ENCODE measurements at places on chromosomes 7 and 10.

- no peak for DNase-seq
Measured at GRCh38 chr7:150942591-150943452, 35.3 kb downstream of the KCNH2 start.

- no peak for DNase-seq
Measured at GRCh38 chr10:113414543-113414942, 138.3 kb upstream of the HABP2 start.

- DNase-seq: no peak
Measured at GRCh38 chr7:18536486-18536885, 40.9 kb downstream of the HDAC9 start.

GRCh38 chr7:147276783-147277370 is 1160.3 kb downstream of the CNTNAP2 start:
- DNase-seq: peak; percentile 24

DNA sequence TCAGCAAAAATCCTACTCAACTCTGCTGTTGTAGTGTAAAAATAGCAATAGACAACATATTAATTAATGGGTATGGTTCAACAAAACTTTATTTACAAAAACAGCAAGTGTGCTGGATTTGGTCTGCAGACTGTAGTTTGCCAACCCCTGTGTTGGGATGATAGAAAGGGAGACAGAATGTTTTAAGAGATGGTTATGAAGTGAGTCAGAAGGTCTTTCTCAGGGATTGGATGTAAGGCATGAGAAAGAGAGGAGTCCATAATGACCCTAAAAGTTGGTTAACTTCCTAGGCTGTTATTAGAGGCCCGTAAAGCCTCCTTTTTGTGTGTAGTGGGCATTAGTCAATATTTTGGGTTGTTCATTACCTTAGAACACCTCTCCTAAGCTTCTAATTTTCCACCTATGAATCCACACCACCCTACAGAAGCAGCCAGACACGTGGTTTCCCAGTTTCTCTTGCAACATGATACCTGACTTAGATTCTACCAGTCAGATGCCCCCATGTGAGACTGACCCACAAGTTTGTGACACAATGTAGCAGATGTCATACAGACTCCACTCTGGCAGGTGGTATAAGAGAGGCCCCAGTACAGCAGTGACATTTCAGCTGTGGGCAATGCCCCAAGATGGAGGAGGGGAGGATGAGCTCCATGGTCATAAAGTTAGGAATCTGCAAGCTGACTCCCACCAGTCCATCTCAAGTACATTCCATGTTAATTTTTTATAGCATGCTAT is 1015.6 kb downstream of the KCNMA1 start:
- DNase-seq: no peak

GRCh38 chr7:29924684-29925083 is 64.9 kb downstream of the SCRN1 start:
- no peak for DNase-seq

DNA sequence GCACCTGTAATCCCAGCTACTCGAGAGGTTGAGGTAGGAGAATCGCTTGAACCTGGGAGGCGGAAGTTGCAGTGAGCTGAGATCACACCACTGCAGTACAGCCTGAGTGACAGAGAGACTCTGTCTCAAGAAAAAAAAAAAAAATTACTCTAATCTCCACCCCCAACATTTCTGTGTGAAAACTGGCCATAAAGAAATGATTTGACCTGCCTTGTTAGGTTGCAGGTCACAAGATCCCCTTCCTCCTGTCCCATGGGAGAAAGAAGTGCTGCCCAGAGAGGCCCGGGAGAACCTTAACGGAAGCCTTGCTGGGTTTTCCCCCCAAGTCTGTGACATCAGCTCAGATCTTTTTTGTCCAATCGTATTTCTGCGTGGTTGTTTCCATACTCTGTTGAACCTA is 8.7 kb upstream of the CALHM1 start:
- no peak for DNase-seq

- no peak for DNase-seq
Measured at GRCh38 chr10:72421885-72422540, 67.3 kb upstream of the DNAJB12 start.

GRCh38 chr7:138075350-138075749 is 909 bp upstream of the AKR1D1 start:
- no peak for DNase-seq

- DNase-seq: no peak
Measured at GRCh38 chr7:55558962-55559920, 13.1 kb downstream of the VOPP1 start.

GRCh38 chr10:77424257-77424656 is 213.4 kb downstream of the KCNMA1 start:
- no peak for DNase-seq

DNA sequence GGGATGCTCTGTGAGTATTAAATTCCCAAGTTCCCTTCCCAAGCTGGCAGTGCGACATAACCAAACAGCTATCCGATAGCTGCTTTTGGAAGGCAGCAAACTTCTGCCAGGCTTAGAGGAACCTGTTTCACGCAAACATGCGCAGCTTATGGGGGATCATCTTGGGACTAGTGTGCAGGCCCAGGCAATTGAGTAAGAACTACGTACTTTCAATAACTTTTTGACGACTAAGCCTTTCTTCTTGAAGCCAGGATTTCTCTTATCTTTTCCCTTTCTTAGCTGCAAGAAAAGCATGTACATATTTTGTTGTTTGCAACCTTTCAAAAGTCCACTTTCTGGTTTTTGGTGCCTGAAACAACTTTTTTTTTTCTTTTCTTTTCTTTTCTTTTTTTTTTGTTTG is 28.7 kb upstream of the SEPHS1 start:
- no peak for DNase-seq

DNA sequence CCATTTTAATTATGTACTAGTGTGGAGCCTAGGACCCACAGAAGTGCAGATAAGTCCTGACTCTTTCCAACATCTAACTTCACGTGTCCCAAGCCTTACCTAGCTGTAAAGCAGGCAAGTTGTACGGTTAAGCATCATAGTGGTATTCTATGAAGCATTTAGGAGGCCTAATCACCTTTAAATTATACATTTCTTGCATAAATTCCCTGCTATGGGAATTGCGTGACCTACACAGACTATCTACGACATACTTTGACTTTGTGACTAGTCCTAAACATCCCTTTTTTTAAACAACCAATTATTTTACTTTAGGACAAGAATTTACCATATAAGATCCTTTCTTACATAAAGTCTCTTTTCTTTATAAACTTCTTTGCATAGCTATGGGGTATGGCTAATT is 37.7 kb upstream of the LRGUK start:
- DNase-seq: no peak

- no peak for DNase-seq
Measured at GRCh38 chr10:48789486-48790456, 105.1 kb downstream of the WDFY4 start.

- DNase-seq: peak; percentile 9
Measured at GRCh38 chr7:95684037-95684436, 87.7 kb upstream of the PDK4 start.

- no peak for DNase-seq
Measured at GRCh38 chr7:158315326-158315725, 272.3 kb downstream of the PTPRN2 start.

GRCh38 chr10:48363617-48364355 is 57.3 kb downstream of the MAPK8 start:
- DNase-seq: peak; percentile 64

GRCh38 chr7:116565981-116566380 is 41.1 kb downstream of the CAV1 start:
- DNase-seq: no peak

GRCh38 chr7:92969061-92969460 is 132.7 kb upstream of the CDK6 start:
- no peak for DNase-seq

GRCh38 chr7:140732416-140732815 is 35.9 kb downstream of the NDUFB2 start:
- DNase-seq: no peak

GRCh38 chr10:52343439-52343838 is 29.4 kb downstream of the DKK1 start:
- DNase-seq: no peak

DNA sequence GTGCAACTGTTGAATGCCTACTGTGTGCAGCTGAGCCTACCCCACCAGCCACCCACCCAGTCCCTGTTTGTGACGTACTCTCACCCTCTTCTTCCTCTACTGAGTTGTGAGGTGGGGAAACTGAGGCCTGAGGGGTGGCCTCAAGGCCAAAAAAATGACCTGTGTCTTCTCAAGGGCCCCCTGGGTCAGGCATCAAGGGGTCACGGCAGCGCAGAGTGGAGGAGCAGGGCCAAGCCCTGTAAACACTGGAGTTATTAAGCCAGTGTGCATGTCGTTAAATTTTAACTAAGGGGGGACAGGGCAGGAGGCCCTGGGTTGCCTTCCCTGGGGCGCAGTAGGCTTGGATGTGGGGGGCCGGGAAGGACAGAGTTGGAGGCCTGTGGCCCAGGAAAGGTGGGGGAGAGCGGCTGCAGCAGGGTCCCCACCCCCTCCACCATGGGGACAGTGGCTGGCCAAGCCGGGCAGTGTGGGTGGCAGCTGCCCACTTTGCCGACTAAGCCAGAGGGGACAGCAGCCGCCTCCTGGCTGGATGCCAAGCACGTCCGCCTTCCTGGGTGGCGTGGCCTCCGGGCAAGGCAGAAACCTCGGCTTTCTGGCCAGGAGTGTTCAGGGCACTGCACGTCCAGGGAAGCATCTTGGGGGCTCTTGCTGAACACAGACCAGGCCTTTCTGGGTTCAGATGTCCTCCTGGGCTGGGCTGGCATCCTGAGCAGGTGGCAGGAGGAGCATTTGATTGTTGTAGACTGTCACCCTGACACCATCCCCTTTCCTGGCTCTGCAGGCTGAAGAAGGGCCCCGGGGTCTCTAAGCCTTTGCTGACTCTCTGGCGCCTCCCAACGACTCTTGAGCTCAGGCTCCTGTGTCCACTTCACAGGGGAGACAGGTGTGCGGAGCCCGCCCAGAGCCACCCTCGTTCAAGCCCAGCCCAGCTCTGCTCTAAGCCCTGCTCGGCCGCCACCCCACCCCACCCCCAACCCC is 1.9 kb downstream of the SLC29A4 start:
- DNase-seq: no peak

GRCh38 chr7:29291723-29292618 is 97.4 kb downstream of the CHN2 start:
- DNase-seq: no peak

- no peak for DNase-seq
Measured at GRCh38 chr10:22460531-22461403, 115.5 kb downstream of the SPAG6 start.

DNA sequence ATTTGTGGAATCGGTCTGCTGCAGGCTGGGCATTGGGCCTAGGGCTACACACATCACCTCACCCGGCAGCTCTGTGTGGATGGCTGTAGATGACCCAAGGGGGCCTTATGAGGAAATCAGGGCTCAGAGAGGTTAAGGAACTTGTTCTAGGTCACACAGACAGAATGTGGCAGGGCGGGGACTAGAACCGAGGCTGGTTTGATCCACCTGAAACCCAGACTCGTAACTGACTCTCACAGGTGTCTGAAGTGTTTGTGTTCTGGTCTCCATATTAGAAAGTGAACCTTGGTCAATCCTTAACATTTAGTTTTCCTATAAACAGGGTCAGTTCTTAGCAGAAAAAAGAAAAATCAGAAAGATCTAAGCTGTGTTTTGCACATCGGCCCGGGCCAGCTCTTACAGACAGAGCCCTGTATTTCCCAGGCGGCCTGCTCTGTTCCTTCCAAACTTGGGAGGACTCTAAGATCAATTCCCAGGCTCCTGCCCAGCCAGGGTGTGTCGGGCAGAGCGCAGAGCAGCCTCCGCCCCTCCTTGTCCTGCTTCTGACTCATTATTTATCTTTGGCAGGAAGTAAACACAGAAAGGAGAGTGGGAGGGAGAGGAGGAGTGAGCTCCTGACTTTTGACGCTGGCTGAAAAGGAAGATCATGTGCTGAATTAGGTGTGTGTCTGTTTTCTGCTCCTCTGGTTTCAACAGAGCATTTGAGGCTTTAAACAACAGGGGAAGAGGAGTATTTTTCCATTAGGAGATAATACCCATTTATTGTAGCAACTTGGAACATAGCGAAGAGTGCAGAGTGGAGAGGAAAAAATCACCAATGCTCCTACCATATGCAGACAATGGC is 74.1 kb downstream of the TACC2 start:
- peak; percentile 89 for DNase-seq

DNA sequence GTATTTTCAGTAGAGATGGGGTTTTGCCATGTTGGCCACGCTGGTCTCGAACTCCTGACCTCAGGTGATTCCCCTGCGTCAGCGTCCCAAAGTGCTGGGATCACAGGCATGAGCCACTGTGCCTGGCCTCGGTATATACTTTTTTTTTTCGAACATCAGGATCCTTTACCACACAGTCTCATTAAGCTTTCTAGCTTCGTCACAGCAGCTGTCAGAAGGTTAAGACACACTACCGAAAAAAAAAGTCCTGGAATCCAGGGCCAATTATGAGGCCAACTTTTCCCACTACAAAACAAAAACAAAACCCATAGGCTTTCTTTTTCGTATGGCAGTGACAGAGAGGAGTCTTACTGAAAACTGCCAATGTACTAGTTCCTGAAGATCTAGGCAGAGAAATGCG is 30.7 kb downstream of the ZC3HC1 start:
- no peak for DNase-seq

DNA sequence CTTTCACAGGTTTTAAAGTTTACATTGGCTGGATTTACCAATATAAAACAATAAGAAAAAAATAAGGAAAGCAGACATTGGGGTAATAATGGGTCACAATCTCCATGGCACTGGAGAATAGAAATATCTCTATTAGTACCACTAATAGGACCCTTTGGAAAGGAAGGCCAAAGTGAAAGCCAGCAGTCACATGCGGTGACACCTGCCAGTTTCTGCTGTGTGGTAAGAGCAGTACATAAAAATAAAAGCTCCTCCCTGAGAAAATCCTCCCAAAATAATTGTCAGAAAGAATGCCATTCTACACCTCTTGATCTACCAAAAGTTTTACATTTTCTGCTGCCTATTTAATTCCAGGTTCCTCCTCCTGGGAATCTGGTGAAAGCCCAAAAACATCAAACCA is 30.4 kb upstream of the SLC13A1 start:
- DNase-seq: no peak

- no peak for DNase-seq
Measured at GRCh38 chr7:100823140-100823525, 4.2 kb downstream of the EPHB4 start.

DNA sequence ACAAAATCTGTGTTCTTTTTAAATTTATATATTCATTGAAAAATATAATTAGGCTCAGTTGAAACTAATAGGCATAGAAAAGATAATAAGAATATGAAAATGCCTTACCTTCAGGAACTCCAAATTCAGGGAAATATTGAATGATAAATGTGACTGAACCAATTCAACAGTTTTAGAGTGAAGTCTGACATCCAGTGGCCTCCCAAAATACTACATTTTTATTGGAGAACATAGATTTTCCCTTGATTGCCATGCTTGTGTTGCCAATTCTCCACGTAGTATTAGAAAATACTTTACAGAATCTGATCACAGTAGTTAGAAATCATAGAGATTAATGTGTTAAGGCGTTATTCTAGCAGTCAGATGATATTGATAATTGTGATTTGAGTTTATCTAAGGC is 1246.7 kb downstream of the GATA3 start:
- no peak for DNase-seq

- no peak for DNase-seq
Measured at GRCh38 chr10:80861882-80862281, 324.2 kb downstream of the SH2D4B start.

DNA sequence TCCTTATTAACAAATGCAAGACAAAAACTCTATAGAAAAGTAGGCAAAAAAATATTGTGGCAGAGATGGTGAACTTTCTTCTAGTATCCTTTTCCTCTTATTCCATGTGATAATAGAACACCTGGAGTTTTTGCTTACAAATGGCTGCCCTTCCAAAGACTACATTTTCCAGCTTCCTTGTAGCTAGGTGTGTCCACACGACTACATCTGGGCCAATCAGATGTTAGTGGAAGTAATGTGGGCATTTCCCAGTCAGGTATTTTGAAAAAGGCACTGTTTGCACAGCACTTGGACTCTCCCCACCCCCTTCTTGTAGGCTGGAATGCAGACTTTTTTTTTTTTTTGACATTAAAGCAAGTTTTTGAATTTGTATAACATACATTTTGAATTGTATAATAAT is 105.5 kb upstream of the TBX20 start:
- no peak for DNase-seq
